ENCODE measurements at places on chromosomes 11 and 22. TPM values are rescaled to one million over a fixed set of nuclear protein-coding genes. Genes with fewer than 3 reads are reported as not detected.

DNA sequence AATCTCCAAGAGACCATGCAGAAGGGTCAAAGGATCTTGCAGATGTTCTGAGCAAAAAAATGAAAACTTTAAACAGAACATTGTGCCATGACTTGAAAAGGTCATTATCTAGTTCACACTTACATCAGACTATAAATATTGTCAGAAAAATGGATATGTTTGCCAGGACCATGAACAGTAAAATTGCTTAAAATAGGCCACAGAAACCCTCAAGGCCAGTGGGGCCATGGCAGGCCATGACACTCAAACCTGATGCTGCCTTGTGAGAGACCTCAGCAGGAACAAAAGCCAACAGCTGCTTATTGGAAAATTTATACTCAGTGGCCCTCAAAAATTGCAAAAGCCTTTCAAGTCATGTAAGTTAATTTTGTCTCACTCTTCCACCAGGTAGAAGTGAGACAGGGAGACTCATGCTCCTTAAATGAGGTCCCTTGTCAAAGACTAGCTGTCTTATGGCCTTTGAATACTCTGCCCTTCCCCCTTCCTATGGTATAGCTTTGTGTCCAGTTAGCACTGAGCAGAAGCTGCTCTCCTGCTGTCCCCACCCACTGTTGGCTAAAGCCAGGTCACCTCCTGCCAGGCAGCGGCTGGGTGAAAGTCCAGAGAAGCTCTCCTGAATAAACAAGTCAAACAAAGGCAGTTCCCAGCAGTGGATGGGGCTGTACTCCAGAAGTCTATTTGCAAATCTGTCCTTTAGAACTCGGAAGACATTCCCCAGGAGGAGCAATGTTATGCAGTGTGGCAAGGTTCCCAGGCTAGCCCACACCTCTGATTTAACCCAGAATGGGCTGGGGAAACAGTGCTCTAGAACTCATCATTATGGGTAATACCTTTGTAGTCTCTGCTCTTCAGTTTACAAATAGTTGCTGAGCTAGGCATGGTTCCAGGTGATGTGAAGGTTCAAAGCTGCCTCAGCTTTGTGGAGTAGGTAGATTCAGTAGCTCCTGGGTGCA is 21.4 kb downstream of the ADM start:
- DNase-seq, result no peak

DNA sequence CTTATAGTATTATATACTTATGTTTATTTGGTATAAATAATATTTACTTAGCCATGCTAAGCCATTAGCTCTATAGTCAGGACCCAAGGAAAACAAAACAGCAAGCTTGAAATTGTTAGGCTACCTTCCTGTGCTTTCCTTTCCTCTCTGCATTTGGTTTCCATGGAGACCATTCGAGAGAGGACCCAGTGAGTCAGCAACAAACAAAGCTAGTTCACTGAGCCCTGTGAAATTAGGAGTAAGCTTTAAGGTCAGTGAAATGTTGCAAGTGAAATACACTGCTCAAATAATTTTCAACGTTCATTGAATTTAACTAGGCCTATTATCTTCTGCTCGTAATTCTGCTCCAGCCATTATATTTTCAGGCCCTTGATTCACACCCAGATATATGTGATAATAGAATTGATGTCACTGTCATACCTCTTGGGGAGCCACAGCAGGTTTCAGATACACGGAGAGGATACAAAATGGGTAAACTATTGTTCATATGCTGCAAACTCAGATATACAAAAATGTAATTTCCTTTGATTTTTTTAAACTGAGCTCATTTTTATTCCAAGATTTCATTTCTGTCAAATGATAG is 9.1 kb upstream of the OR10D3 start:
- DNase-seq, result no peak

DNA sequence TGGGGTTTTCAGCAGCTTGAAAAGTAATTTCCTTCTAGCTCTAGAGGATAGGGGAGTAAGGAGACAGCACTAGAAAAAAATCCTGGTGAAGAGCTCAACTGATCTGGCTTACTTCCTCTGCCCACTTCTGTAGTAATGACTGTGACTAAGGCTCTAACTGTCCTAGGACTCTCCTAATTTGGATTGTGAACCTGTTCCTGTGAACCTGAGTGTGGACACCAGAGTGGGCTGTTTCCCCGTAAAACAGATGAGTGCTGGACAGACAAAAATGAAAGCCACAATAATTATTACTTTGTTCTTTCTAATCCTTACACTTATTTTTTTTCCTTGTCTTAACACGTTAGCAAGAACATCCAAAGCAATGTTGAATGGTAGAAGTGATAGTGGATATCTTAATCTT is 154.1 kb downstream of the AASDHPPT start:
- DNase-seq, result no peak

- DNase-seq, result no peak
These were observed 323.4 kb downstream of the RAB38 start for GRCh38 chr11:87851827-87852226.

IL17REL gene
- total RNA-seq, result not detected

DNA sequence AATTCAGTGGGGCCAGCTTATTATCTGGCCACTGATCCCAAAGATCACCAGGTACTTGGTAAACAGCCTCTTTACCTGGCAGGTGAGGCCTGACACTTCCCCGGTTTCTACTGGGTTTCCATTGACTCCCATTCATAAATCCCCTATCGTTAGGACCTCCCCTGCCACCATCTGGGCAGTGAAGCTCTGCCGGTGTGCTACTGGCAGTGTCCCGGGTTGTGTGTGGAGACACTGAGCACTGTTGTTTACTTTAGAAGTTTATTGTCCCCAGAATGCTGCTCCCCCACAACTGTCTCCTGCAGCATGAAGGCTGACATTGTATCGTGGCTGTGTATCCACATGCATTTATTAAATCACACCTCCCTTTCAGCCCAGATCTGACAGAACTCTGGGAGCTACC is 142.7 kb downstream of the WNT7B start:
- no peak for DNase-seq

OR51I1 gene
- not detected for total RNA-seq

GRCh38 chr11:31415435-31415834 is 45.8 kb downstream of the DNAJC24 start:
- no peak for DNase-seq

GRCh38 chr11:63783925-63784592 is 15.5 kb upstream of the ZFTA start:
- no peak for DNase-seq

RIMBP3B gene
- 0.08 TPM for total RNA-seq

DNA sequence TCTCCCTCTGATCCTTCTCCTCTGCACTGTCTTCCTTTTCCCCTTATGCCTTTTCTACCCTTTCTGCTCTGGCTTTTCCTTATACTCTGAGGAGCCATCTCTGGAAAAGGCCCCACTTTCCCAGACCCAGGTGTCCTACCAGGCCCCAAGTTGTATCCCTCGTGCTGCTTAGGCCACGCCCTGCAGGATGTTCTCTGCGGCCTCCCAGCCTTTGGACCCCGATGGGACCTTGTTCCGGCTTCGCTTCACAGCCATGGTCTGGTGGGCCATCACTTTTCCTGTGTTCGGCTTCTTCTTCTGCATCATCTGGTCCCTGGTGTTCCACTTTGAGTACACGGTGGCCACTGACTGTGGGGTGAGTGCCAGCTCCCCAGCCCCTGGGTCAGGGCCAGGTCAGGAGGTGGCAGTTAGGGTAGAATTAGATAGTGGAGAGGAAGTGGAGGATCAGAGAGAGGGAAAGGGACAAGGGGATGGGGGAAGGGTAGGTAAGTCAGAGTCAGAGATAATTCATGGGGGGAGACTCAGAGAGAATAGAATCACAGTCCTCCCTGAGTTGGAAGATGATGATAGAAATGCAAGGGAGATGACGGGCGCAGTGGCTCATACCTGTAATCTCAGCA is 8.9 kb downstream of the PGAP2 start:
- DNase-seq, result no peak

PANX3 gene
- total RNA-seq, result not detected

OR51S1 gene
- not detected for total RNA-seq

THY1 gene
- 1.8 TPM for total RNA-seq

GRCh38 chr11:69546735-69547370 is 65.4 kb downstream of the LINC01488 start:
- no peak for DNase-seq

- DNase-seq, result peak; percentile 11
These were observed 52.4 kb downstream of the CD82 start for GRCh38 chr11:44617671-44618461.

GRCh38 chr11:117877120-117877784 is 794 bp upstream of the FXYD6 start:
- DNase-seq, result no peak

GRCh38 chr22:48781868-48782267 is 1045.8 kb downstream of the BRD1 start:
- no peak for DNase-seq

MAPK11 gene
- 10.0 TPM for total RNA-seq

DNA sequence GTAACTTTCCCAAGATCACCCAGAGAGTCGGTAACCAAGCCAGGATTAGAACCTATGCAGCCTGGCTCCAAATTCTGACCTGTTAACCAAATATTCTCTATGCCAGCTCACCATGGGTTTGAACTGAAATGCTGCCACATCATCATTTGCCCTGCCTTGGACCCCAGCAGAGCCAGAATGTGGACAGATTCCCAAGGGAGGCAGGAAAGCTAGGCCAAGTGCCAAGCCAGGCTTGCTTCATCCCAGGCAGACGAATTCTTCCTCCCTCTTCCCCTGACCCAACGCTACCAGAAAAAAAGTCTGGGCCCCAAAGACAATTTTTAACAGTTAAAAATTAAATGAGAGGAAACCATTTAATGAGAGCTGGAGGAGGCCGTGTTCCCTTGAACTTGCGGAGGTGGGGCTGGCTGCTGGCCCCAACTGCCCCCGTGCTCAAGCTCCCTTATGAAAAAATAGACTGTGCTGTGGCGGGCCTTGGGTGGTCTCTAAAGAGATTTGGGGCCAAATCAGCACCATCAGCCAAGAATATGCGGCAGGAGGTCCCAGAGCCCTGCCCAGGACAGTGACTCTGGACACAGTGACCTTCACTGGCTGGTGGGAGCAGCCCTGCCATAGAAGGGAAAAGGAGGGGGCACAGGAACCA is 184.1 kb upstream of the SYT13 start:
- no peak for DNase-seq

DNA sequence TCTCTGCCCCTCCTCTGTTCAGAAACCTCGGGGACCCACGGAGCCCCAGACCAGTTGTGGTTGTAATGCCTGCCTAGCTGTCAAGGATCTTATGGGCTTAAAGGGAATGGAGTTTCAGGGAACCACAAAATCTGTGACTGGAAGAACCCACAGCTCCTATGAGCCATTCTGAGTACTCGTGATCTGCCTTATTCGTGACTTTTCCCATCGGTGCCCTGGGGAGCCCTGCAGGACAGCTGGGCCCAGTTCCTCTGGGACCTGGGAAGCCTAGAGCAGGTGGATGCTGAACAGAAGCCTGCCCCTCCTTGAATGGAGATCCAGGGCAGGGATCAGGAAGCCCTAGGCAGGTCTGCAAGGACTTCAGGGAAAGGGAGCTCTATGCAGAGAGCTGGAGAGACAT is 42.1 kb upstream of the TTC12 start:
- no peak for DNase-seq

DNA sequence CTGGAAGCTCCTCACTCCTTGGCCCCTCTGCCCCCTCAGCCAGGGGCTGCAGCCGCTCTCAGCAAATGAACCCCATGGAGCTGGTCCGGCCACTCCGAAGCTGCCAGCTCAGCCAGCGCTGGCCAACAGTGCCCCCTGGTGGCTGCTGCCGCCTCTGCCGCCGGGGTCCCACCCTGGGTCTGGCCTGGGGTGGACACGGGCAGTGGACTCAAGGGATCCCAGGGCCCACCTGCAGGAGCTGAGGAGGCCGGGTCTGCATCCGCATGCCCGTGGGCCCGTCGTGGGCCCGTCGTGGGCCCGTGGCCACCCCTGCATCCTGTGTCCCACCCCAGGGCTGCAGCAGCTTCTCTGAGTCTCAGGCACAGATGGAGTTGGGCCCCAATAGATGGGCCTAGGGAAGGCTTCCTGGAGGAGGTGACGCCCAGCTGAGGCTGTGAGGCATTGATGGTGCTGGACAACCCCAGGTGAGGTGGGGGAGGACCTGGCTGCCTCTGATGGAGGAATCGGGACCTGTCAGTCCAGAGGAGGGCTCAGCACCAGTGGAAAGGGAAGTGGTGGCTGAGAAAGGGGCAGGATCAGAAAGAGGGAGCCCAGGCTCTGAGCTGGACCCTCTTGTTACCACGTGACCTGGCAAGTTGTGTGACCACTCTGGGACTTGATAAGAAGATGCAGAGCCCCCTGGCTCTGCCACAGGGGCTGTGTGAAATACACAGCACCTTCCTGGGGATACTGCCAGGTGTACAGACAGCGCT is 522.3 kb downstream of the BRD1 start:
- DNase-seq, result peak; percentile 80

DNA sequence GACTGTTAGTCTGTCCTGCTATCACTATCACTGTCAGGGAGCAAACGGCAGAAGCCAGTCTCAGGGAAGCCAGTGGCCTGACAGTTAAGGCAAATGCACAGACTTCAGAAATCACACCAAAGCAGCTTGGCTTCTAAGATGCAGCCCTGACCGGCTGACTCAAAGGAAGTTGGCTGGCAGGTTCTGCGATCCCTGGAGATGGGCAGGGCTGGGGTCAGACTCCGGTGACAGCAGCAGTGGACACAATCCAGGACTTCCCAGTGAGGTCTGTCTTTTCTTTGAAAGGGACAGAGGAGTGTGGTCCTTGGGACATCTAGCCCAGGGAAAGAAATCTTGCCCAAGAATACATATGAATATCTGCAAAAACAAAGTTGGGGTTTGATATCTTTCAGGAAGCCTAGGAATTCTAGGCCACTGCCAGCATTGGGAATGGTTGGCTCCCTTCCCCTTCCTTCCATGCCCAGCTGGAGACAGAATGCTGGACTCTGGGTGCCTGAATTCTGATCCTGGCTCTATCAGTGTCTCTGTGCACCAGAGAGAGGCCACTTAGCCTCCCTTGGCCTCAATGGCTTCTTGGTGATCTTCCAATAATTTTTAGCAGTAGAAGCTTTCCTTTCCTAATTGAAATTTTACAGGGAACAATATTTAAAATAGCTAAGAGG is 108.9 kb downstream of the KIRREL3 start:
- no peak for DNase-seq

- no peak for DNase-seq
These were observed 22.5 kb upstream of the SMIM35 start for GRCh38 chr11:118109231-118109630.

- no peak for DNase-seq
These were observed 29.7 kb downstream of the GNB1L start for GRCh38 chr22:19824926-19825339.

SERPIND1 gene
- total RNA-seq, result not detected

FAM111B gene
- total RNA-seq, result 1.1 TPM

MPZL2 gene
- 11.4 TPM for total RNA-seq
